ENCODE measurements at places on chromosomes 7 and 10. TPM values are rescaled to one million over a fixed set of nuclear protein-coding genes. Genes with fewer than 3 reads are reported as not detected.

The PNPLA8 gene
- total RNA-seq, result 22.3 TPM

- DNase-seq, result no peak
These were observed 685.7 kb upstream of the IGFBP3 start for GRCh38 chr7:46606761-46607160.

DNA sequence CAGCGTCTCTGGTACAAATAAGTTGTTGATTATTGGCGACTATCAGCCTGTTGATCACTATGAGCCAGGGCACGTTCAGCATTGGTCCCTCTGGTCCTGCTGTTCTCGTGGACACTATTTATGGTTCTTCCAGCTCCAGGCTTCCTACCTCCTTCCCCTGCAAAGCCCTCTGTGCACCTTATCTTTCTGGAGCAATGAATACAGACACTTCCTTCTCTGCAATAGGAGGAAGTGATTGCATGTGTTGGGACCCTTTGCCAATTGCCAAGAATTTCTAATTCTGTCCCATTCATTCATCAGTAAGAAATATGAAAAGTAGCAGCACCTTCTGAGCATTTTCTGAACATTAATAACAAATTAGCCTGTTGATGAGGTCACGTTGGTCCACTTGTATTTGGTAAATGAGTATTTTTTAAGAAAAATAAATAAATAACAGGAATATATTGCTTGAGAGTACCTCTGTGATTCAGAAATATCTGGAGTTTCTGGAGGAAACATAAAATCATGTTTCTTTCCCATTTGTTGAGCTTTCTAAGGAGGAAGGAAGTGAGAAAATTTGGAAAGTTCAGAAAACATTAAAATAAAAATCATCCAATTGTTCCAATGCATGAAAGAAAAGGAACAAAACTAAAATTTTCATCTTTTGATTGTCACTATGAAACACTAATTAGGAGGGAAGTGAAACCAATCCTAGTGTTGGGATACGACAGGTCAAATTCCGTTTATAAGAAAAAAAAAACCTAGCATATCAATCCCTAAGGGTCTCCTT is 259.1 kb upstream of the KLF6 start:
- DNase-seq, result no peak

- DNase-seq, result no peak
These were observed 44.1 kb downstream of the ZNF33B start for GRCh38 chr10:42594246-42594650.

- no peak for DNase-seq
These were observed 1189.6 kb downstream of the SORCS1 start for GRCh38 chr10:105974803-105975456.

DNA sequence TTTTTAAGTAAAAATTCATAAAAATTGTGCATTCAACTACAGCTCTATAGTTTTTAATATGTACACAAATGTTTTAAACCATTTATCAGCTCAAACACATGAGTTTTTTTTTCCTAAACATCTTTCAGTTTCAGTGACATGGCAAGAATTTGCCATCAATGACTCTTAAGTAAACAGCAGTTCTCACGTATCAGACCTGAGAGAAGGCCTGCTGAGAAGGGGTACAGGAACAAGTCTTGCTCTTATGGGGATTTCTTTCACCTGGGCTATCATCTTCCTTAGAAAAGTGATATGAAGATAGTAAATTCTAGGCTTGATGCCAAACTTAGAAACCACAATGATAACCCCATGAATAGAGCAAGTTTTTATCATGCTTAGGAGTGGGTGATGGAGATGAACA is 467.8 kb downstream of the ARL4A start:
- no peak for DNase-seq

The FOXI2 gene
- 0.21 TPM for total RNA-seq

All from kidney epithelial cell (primary cell).